ENCODE measurements at places on chromosomes 3 and 15.

DNA sequence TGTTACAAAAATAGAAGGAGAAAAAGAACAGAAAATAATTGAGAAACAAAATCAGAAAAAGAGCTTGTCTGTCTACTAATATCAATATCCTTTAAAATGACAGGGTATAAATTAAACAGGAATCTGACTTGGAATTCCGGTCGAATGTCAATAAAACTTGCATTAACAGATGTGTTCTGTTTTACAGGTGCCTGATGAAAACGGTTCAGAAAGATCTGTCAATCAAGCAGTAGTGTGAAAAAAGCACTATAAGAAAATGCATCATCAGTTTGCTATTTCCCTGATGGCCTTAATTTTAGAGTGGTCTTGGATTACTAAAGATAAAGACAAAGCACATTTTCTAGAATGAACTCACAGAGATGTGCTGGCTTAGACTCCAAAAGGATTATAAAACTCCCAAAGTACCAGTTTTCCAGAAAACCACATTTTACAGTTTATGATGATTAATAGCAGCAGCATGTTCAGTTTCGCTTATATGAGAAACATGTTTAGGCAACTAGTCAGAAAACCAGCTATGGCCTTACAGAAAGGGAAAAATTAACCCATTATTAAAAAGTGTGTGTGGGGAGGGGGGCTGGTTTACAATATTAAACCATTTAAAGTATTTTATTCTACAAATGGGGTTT is 8.2 kb upstream of the C3orf38 start:
- no peak for DNase-seq

DNA sequence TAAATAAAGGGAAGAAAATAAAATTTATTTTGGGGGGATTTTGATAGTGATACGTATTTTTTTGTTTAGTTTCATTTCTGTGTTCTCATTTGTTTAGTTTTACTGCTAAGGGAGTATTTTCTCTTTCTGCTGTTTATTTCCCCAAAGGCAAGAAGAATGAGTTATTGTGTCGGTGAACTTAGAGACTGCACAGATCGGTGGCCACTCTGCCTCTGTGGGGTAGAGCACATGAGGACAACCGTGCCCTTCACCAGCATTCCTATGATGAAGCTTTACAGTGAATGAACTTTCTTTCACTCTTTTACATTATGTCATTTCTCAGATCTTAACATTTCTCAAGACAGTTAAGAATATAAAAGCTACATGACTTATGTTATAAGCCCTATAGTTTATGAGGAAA is 214.4 kb downstream of the OCA2 start:
- DNase-seq: no peak

DNA sequence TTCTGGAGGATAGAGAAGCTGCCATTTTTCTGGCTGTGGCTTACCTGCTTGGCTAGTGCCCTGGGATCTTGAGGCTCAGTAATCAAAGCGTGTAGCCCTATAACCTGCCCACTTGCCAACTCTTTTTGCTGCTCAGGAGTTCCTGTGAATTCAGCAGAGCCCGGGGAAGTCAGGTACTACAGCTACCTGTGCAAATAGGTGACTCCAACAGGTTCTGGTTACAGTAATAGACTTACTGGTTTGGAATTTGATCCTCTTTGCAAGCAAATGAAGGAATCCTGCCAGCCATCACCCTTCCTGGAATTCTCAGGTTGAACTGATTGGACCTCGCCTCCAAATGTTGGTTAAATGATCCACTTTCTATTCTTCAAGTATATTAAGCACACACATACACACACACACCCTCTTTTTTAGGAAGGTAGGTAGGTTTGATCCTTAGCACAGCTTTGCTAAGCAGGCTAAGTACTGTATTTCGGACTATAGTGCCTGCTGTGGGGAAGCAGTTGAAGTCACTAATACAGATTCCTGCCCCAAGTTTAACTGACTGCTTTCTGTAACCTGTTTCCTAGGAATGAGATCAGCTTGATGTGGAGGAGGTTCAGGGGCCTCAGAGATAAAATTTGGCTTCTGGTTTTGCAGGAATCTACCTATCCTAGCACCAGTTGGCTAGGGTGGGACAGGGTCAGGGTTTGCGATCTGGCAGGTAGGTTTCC is 2.3 kb downstream of the PPCDC start:
- no peak for DNase-seq

- DNase-seq: peak; percentile 64
Observed at GRCh38 chr3:48194446-48195071, 6.3 kb upstream of the CDC25A start.

GRCh38 chr15:52718551-52718950 is 39.4 kb upstream of the ATOSA start:
- DNase-seq: no peak

DNA sequence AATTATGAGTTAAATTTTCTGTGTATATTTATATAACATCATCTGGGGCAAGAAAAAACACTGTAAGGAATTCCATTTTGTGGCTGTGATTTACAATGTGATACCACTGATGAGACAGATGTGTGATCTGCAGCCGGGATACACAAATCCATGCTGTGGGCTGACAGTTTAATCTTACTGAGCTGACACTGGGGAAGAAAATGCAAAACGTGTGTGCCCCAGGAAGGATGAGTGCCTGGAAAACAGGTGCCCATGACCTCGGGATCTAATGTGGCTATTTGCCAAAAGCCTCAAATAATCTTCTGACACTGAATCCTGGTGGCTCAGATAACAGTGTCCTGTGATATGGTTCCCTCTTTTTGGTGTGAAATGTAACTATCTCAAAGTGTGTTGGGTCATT is 10.5 kb downstream of the MYRIP start:
- no peak for DNase-seq

- DNase-seq: no peak
Observed at GRCh38 chr3:877001-877400, 215.8 kb upstream of the CNTN6 start.

GRCh38 chr3:38232701-38233100 is 32.9 kb upstream of the SLC22A13 start:
- DNase-seq: no peak

DNA sequence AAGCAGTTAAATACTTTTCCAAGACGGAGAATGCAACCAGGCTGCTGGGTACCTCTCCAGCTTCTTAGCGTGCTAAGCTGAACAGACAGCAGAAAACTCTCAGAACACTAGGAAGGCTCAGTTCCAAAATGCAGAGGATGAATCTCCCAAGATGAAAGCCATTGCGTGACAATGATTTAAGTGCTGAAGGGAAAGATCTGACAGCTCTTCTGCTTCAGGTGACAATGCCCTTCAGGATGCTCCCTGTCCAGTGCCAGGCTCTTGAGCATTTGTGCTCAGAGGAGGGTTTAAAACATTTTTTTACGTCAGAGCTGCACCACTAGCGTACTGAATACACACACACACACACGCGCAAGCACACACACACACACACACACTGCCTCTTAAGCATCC is 26.3 kb downstream of the ARHGEF3 start:
- no peak for DNase-seq

GRCh38 chr3:148084931-148085330 is 612.8 kb upstream of the AGTR1 start:
- DNase-seq: no peak

DNA sequence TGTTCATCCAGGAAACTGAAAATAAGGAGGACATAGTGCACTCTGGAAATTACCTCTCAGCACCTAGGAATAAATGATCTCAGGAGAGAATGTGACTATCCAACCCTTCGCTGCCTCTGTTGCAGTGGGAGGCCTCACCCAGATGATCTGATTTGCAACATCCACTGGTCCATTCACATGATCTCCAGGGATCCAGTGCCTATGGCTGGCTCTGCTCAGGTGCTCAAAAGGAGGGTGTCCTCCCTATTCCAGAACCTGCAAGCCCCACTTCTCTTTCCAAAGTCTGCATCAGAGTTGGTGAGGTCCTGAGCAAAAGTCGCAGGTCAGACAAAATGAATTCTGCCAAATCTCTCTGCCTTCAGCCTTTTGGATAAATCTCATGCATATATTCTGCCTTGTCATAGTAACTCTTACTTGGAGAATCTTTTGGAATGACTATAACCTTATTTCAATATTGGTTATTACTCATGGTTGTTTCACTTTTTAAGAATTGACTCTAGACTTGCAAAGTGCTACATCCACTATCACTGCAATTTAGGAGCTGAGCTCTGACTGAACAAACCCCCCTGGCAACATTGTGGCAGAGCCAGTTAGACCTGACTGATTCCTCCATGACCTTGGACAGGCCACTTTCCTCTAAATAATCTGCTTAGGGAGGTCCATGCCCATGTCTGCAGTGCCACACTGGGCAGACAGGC is 295.1 kb downstream of the EPHB1 start:
- DNase-seq: no peak

GRCh38 chr15:78565951-78566774 is 843 bp downstream of the CHRNA5 start:
- no peak for DNase-seq

DNA sequence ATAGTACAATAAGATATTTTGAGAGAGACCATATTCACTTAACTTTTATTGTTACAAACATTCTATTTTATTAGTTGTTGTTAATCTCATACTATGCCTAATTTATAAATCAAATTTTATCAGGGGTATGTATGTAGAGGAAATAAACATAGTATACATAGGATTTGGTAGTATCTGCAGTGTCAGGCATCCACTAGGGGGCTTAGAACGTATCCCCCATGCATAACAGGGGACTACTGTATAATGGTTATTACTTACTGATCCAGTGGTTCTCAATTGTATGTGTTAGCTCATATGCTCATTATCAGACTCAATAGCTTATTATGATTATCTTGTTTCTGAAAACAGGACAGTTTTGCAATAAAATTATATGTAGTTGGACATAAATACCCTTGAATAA is 27.6 kb downstream of the CMC1 start:
- DNase-seq: no peak

GRCh38 chr3:156675830-156676767 is 1.7 kb downstream of the TIPARP start:
- no peak for DNase-seq

DNA sequence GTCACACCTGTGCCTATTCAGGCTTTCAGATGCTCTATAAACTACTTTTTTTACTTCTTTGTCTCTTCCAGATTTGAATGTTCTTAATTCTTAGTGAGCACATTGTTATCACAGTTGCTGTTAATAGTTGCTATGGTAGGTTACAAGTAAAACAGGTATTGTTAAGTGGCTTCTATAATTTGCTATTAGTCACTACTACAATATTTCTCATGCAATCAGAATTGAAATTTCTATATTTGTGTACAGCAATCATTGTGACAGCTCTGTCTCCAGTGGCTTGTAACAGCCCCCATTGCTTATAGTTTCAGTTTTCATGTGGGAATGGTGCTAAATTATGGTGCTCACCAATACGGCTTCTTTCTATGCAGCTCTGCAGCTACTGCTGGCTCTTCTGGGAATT is 318.4 kb upstream of the GOLIM4 start:
- no peak for DNase-seq

GRCh38 chr3:109059264-109059663 is 58.7 kb downstream of the MORC1 start:
- no peak for DNase-seq

DNA sequence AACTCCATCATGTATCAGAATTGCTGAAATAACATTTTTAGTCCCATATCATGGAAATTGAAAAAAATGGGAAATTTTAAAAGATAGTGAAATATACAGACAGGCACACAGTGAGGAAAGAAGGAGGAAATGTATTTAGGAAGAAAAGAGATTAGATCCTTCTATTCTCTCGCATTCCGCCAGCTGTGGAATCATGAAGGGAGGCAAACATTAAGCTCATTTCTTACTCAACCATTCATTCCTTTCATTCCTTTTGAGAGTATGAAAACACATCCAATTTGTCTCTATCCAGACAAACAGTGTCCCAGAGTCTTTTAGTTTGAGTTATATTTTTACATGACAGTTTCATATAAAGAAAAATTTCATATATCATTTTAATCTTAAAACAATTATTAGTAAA is 52.5 kb upstream of the KCNMB2 start:
- no peak for DNase-seq

GRCh38 chr3:126956361-126956760 is 26.6 kb upstream of the PLXNA1 start:
- DNase-seq: no peak

- DNase-seq: no peak
Observed at GRCh38 chr3:52843108-52843865, 8.5 kb upstream of the MUSTN1 start.

- DNase-seq: no peak
Observed at GRCh38 chr3:157807280-157807679, 298.9 kb downstream of the SHOX2 start.

- DNase-seq: no peak
Observed at GRCh38 chr3:178054471-178054870, 481.8 kb upstream of the KCNMB2 start.

GRCh38 chr3:155364492-155364891 is 71.0 kb upstream of the STRIT1 start:
- no peak for DNase-seq

- no peak for DNase-seq
Observed at GRCh38 chr15:32852771-32853170, 135.0 kb downstream of the GREM1 start.

- DNase-seq: no peak
Observed at GRCh38 chr3:100033903-100034471, 80.3 kb downstream of the FILIP1L start.

GRCh38 chr3:182725372-182726251 is 67.7 kb upstream of the ATP11B start:
- DNase-seq: no peak

- DNase-seq: no peak
Observed at GRCh38 chr15:21267671-21268395, 172.5 kb downstream of the POTEB3 start.

- DNase-seq: peak; percentile 45
Observed at GRCh38 chr15:85831415-85832113, 36.8 kb upstream of the KLHL25 start.

DNA sequence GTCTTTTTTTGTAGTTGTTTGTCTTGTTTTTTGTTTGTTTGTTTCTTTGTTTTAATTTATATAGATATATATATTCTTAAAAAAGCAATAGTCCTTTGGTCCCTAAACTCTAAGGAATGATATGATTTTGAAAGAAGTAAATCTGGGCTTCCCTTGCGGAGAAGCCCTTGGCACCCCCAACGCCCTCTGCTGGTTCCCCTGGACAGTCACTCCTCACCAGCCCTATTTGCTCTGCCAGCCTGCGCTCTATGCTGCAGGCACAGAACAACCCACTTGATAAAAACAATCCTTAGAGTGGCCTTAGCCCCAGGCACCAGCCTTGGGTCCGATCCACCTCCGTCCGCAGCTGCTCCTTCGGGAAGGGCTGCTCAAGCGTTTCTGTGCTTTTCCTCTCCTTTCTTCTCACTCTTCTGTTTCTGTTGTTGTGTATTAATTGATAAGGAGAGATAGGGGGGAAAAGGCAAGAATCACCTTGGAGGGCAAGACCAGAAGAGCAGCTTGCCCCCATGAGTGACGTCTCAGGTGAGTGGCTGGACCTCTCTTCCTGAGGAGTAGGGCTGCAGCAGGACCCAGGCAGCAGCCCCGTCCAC is 13.7 kb upstream of the PARP6 start:
- no peak for DNase-seq
